ENCODE measurements at places on chromosomes 5 and 9. TPM values are rescaled to one million over a fixed set of nuclear protein-coding genes. Genes with fewer than 3 reads are reported as not detected.

GRCh38 chr5:10352430-10353240 lies 860 bp upstream of the MARCHF6 start:
- no peak for DNase-seq

Gene DMRT3
- polyA plus RNA-seq, result not detected

Gene ZNF483
- 0.38 TPM for polyA plus RNA-seq

Gene ARL10
- polyA plus RNA-seq, result 0.31 TPM

- no peak for DNase-seq
These were observed 165.7 kb downstream of the SPOCK1 start for GRCh38 chr5:137333475-137333874.

DNA sequence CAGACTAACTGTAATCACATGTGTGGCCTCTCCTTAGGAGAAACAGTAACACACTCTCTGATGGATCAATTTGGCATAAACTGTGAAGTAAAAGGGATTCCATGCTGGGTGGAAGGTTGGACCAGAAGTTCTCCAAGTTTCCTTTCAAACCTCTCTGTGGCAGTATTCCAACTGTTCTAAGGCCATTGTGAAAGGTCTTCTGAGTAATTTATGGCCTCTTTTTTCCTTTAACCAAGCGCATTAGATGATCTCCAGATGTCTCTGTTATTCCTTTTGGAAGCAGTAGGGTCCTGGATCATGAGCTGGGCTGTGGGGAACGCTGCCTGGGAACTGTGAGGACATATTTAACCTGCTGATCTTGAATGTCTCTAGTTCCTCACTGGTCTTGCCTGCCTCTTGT lies 80.6 kb upstream of the IL6ST start:
- DNase-seq, result peak; percentile 78

Gene ZFR
- 30.4 TPM for polyA plus RNA-seq

Gene STK10
- 8.2 TPM for polyA plus RNA-seq

DNA sequence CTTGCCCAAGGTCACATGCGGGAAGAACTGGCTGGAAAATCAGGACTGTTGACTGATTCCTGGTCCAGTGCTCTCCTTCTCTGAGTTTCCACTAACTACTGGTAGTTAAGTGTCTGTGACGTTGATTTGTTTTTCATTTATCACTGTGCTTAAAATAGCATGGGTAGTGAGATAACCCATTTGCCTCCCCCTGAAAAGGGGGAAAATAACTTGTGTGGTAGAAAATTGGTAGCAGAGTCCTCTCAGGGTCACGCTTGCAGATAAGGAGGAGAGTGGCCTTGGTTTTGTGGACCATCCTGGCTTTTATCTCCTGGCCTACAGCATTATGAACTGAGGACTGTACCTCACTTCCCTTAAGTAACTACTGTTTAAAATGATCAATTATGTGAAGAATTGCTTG lies 10.9 kb downstream of the FUBP3 start:
- no peak for DNase-seq

Gene FCN2
- not detected for polyA plus RNA-seq

GRCh38 chr5:150316320-150316719 lies 13.6 kb upstream of the ARSI start:
- no peak for DNase-seq

DNA sequence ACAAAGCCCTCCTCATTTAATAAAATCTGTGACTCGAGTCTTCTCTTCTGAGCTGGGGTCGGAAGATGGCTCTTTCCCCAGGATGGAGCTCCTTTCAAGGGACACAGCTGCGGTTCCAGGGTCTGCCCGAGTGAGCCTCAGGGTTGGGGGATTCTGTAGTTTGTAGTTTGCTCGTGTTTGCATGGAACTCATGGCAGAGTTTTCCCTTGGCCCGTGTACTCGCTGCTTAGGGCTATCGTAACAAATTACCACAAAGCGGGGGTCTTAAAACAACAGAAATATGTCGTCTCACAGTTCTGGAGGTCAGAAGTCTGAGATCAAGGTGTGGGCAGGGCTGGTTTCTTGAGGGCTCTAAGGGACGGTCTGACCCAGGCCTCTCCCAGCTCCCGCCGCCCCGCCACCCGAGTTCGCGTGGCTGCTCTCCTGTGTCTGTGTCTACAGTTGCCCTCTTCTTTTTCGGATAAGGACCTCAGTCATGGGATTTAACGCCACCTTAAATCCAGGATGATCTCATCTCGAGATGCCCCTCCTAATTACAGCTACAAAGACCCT lies 13.9 kb upstream of the LPCAT1 start:
- DNase-seq, result no peak

Gene MARVELD2
- 4.0 TPM for polyA plus RNA-seq

DNA sequence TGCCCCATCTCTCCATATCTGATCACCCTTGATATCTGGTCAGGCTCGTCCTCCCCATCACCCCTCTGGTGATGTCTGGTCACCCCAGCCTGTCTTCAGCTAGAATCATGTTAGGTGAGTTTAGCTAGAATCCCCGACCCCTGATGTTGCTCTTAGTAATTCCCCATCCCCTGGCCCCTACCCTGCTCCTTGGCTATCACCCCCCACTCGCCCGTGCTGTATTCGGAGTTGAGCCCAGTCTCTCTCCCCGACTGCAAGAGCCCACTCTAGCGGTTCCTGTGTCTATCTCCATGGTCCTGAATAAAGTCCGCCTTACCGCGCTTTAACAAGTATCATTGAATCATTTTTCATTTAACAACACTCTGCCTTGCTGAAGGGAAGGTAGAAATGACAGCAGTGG lies 33.7 kb downstream of the ADAMTS2 start:
- DNase-seq, result no peak

DNA sequence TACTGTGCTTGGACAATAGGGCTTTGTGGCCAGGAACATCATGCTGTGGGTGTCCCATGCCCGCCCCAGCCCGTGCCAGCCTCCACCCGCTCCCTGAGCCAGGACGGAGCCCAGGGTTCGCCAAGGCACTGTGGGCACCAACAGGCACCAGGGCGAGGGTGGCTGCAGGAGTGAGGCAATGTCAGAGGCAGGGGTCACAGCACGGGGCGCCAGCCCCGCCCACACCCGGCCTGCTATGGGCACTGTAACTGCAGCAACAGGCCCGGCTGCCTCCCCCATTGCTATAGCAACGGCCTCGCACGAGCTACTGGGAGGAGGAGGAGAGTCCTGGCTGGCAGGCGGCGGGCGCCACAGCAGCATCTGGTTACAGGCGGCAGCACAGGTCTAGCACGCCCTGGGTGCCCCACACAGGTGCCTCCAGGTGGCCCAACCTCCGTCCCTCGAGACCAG lies 2.5 kb downstream of the ABCA2 start:
- DNase-seq, result peak; percentile 91

GRCh38 chr5:27242258-27242626 lies 203.9 kb upstream of the CDH9 start:
- no peak for DNase-seq

Gene COL5A1
- polyA plus RNA-seq, result 17.3 TPM

GRCh38 chr9:4828761-4829160 lies 36.0 kb downstream of the RCL1 start:
- no peak for DNase-seq

DNA sequence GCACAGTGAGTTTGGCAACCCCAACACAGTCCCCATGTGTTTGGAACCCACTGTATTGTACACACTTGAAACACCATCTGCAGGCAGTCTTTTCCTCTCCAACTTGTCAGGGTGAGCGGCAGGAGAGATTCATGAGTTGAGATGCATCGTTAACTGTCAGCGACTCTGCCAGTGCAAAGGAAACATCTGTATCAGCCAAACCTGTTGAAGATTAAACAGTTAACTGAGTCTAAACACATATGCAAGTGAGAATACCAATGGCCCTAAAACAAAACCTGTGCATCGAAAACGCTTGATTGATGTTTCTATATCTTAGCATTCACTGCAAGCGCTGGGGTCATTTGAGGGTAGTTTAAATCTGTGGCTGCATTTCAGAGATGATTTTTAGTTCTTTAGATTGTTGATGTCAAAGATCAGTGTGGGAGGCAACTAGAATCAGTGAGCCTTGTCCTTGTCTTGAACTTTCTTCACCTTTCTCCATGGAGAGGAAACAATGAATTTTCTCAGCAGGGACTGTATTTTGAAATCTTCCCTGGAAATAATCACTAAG lies 41.3 kb upstream of the PAM start:
- peak; percentile 3 for DNase-seq

GRCh38 chr9:87609486-87609885 lies 111.8 kb downstream of the DAPK1 start:
- DNase-seq, result no peak

GRCh38 chr9:7405924-7406604 lies 393.5 kb downstream of the DMAC1 start:
- no peak for DNase-seq

Gene CBY3
- polyA plus RNA-seq, result 0.15 TPM

DNA sequence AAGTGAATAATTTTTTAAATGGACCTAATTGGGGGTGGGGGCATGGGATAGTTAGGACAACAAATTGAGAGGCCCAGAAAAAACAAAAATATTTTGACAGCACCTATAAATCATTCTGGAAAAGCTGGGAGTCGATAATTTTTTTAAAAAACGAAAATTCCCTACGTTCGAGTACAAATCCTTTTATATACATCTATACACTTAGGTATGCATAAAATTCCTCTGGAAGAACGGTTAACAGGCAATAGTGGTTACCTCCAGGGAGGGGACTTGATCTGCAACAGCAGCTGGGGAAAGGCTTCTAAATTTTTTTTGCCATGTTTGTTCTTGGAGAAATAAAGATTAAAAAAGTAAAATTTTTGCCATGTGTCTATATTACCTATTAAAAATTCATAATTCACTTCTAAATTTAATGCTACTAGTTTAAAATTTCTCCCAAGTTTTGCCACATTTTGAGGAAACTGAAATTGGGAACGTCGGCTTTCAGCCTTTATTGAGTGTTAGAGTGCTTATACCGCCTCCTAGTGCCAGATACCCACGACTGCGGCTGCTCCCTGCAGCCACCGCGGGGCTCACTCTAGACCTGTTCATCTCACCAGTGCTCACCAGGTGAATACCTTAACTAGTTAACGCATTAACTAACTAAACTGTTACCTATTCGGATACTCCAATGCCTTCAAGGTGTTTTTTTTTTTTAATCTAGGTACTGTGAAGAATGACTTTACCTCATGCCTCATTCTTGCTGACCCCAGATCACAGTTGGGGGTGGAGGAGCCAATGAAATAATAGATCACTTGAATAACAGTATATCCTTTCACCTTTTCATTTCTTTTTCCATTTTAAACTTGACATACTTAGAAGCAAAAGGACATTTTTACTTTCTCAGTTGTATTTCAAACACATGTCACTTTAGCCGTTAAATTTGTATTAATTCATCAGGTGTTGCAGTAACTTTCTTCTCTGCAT lies 1.8 kb upstream of the BHMT start:
- DNase-seq, result peak; percentile 27

GRCh38 chr5:218457-219291 lies 554 bp downstream of the SDHA start:
- peak; percentile 56 for DNase-seq

Gene PHF24
- polyA plus RNA-seq, result not detected

Gene SLC23A1
- polyA plus RNA-seq, result not detected

DNA sequence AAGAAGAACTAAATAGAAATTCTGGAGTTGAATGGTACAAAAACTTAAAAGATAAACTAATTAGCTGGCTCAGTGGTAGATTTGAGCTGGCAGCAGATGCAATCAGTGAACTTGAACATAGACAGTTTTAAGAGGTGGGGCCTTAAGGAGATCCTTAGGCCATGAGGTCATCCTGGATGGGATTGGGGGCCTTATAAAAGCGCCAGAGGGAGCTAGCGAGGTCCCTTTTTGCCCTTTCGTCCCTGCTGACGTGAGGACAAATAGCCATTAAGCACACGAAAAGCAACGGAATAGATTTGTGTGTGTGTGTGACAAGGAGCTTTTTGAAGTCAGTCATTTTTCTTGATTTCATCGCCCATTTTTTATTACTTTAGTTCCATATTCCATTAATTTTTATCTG lies 83.3 kb downstream of the ZNF354C start:
- DNase-seq, result no peak

GRCh38 chr5:173786286-173787187 lies 101.6 kb upstream of the CPEB4 start:
- DNase-seq, result no peak

DNA sequence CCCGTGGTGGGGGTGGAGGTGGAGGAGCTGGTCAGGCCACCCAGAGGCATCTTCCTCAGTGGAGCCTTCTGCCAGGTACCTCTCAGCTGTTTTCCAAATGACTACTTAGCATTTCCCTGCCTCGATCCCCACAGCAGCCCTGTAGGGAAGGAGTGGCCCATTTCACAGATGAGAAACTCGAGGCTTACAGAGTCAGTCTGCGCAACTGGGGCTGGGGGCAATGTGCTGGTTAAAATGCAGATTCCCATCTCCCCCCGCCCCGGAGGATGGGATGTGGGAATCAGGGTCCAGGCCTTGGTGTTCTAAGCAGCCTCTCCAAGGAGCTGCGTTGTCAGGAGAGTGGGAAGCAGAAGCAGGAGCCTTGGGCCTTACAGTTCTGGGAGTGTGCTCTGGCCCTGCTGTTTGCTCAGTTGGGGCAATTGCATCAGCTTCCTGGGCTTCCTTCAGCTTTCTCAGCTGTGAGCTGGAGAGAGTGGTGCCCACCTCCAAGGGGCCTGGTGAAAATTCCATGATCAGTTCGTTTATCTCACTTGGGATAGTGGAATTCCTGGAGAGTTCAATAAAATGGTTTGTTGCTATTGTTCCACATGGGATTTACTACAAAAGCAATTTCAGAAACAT lies 19.4 kb downstream of the ERGIC1 start:
- no peak for DNase-seq

GRCh38 chr5:54227759-54228158 lies 82.6 kb downstream of the ARL15 start:
- no peak for DNase-seq

Gene CLIC3
- 4.3 TPM for polyA plus RNA-seq

DNA sequence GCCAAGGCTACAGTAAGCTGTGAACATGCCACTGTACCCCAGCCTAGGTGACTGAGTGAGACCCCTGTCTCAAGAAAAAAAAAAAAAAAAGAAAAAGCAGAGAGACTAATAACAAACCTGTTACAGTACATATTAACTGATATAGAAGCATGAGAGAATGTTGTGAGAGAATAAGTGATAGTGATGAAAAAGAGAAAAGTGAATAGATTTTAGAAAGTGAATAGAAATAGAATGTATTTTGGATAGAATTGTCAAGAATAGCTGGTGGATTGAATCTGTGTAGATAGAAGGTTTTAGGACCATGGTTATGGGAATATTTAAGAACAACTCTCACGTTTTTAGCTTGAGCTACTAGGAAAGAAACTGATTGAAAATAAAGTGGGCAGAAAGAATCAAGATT lies 135.8 kb downstream of the WDR70 start:
- no peak for DNase-seq

Gene GABRG2
- 0.06 TPM for polyA plus RNA-seq

- DNase-seq, result peak; percentile 60
These were observed 115.7 kb downstream of the UGCG start for GRCh38 chr9:112012026-112012902.

Gene SPACA9
- 1.8 TPM for polyA plus RNA-seq

DNA sequence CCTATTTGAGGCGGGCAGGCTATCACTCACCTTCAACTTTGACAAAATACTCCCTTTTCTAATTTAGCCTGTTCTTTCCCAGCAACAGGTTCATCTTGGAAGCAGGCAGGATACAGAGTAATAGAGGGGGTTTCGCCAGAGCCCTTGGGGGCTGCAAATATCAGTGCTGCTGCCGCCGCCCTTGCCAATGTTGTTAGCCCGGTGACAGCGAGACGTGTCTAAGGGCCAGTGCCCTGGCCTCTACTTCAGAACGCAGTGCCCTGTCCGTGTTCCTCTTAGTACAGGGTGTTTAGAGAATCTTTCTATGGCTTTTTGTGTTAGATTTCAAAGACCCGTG lies 703 bp downstream of the FAM120AOS start:
- DNase-seq, result peak; percentile 40

Gene IFNA13
- polyA plus RNA-seq, result not detected
